ENCODE measurements at places on chromosomes 3 and 15. TPM values are rescaled to one million over a fixed set of nuclear protein-coding genes. Genes with fewer than 3 reads are reported as not detected.
A peak's percentile ranks its signal among the peaks of the same experiment; 100 is the strongest.

- DNase-seq = no peak
Observed at GRCh38 chr3:12585970-12586369, 29.1 kb downstream of the MKRN2 start.

DNA sequence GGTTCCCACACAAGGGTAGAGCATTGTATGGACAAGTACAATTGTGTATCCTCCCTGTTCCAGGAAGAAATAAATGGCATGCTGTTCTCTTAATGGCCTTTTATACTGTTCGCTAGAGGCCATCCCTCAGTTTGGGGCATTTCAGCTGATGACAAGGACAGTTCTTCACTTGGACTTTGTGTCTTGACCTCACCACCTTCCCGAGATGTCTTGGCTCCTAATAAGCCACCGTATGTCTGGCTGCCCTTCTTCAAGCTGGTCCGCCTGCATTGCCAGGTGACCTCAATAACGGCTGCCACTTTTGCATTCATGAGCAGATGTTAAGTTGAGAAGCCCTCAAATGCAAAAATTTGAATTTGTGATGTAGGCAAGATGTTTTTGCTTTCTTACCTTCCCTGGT is 24.1 kb downstream of the ZBTB38 start:
- no peak for DNase-seq

DNA sequence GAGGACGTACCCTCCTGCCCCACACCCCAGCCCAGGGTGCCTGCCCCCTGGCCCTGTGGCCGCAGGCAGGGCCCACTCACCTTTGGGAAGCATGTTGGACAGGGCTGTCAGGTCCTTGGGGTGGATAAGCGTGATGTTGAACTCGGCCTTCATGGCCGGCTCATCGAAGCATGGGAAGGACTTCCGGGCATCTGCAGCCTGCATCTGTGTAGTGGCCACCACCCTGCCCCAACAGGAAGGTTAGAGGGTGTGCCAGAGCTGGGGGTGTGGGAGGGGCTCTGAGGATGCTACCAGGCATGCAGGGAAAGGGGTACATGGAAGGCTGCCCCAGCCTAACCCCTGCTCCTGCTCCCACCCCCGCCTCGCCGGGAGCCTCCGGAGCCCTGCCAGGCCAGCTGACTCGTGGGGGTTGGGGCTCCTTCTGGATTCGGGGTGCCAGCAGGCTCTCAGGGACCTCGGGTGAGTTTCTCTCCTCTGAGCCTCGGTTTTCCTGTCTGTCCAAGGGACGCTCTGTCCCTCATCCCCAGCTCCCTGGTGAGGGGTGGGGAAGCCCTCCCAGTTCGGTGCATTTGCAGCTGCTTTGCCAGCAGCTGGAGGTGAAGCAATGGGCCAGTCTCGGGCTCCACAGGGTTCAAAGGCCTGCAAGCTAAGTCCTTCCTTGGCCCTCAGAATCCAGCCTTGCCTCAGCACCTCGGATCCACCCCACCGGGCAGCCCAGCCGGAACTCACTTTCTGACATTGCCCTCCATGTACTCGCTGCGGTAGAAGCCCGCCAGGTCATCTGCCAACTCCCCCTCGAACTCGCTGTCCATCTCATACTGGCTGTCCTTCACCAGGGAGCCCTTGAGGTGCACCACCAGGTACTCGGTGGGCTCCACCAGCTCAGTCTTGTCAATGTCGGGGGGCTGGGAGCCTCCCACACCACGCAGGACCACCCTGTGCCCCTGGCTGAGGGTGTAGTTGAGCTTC is 9.1 kb downstream of the ANPEP start:
- no peak for DNase-seq

- no peak for DNase-seq
Observed at GRCh38 chr3:101865751-101866509, 16.6 kb downstream of the NFKBIZ start.

DNA sequence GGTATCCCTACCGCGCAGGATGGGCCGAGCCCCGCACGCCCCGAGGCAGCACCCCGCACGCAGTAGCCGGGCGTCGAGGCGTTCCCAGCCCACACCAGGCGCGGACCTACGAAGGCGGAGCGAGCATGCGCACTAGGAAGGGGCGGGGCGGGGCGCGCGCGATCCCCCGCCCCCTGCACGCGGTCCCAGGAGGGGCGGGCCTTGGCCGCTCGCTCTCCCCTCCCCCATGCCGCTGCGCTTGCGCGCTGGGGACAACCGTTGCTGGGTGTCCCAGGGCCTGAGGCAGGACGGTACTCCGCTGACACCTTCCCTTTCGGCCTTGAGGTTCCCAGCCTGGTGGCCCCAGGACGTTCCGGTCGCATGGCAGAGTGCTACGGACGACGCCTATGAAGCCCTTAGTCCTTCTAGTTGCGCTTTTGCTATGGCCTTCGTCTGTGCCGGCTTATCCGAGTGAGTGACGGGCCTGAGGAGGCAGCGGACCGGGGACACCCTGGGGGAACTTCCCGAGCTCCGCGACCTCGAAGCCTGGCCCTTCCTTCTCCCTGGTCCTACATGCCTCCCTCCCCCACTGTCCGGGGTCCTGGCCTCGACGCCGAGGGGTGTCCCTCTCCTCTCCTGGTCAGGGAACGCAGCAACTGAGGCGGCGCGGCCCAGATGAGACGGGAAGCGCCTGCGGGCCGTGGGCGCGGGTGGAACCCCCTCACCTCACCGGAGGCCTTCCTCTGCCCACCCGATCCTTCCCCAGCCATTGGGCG is at the start of gene SPESP1:
SPESP1 (plus strand) TSS at position 258 of the 755 bp plus-strand sequence; CDS start at position 387, 129 bp downstream.
- peak; percentile 76 for DNase-seq

DNA sequence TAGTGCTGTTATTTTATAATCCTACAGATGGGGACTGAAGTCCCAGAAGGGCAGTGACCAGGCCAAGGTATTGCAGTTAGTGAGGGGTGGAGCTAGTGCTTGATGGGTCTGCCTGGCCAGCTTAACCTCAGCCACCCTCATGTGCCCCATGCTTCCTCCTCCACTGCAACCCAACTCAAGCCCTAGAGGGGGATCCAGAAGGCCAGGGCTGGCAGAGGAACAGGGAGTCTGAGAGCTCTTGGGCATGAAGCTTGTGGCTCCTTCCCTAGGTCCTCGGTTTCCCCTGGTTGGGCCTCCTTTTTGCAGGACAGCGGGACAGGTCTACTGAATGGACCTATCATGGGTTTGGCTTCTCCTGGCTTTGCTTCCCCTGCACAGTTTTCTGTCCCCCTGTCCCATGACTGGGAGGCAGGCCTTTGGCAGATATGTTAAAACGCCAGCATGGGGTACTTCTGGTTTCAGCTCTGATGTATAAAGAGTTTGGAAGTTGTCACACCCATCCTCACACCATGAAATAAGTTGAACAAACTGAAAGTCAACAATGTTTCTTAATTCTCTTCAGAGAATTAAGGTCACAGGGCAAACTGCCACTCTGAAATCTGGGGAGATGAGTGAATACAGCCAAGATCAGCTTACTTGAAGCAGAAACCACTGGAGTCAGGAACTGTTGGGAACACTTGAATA is 103.3 kb downstream of the SMAD6 start:
- no peak for DNase-seq

- DNase-seq = no peak
Observed at GRCh38 chr3:52053307-52054304, 2.8 kb downstream of the DUSP7 start.

DNA sequence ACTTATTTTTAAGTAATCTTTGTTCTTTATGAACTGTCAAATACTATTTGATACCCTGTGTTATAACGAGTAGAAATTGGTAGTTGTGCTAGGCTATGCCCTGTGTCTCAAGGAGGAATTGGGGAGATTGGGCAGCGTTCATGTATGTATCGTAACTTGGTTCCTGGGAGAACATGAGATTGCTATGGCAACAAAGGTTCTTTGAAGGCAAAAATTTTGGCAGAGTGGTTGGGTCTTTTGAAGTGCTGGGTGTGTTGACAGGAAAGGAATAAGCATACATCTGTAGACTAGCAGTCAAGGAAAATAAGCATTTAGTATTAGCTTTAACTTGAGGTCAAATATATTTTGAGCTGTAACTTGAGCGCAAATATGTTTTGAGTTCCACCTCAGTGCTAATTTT is 45.3 kb downstream of the TCF12 start:
- no peak for DNase-seq

- DNase-seq = no peak
Observed at GRCh38 chr15:74451322-74451721, 9.6 kb downstream of the UBL7 start.

DNA sequence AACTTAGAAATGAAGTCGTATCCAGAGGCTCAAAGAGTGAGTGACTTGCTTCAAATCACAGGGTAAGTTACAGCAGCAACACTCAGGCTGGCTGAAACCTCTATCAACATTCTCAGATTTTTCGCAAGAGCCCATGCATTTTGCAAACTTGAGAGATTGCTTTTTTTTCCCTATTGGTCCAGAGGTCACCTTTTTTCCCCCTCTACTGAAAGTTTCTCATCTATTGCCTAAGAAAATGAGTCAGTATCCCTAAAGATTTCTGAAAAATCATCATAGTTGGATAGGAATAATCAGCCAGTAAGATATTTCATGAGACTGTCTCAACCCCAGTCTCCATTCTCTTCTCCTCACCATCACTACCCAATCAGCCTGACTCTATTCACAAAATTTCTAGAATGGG is 410.6 kb downstream of the FOXP1 start:
- DNase-seq = no peak

GRCh38 chr3:160990446-160990845 is 114.7 kb downstream of the B3GALNT1 start:
- no peak for DNase-seq

DNA sequence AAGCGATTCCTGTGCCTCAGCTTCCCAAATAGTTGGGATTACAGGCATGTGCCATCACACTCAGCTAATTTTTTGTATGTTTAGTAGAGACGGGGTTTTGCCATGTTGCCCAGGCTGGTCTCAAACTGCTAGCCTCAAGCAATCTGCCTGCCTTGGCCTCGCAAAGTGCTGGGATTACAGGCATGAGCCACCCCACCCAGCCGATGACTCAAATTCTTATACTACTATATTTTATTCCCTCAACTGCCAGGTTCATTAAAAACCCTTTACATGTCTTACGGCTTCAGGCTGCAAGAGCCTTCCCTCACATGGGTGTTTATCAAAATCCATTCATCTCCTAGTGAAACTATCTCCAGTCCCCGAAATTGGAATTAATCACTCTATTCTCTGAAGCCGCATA is 63.4 kb downstream of the CBLB start:
- DNase-seq = no peak

DNA sequence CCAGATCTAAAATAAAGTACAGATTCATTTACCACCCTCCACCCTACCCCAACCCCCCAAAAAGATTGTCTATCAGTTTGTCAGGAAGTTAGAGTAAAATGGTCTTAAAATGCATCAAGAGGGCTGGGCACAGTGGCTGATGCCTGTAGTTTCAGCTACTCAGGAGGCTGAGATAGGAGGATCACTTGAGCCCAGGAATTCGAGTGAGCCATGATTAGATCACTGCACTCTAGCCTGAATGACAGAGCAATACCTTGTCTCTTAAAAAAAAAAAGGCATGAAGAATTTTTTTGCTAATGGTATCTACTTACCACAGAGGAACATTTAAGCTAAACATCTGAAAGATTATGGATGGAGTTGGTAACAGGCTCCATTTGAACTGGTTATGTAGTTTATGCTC is 71.0 kb downstream of the RBM6 start:
- DNase-seq = no peak

- DNase-seq = no peak
Observed at GRCh38 chr3:114442246-114442645, 148.4 kb downstream of the TIGIT start.

- DNase-seq = no peak
Observed at GRCh38 chr3:26292780-26293179, 329.8 kb upstream of the LRRC3B start.

GRCh38 chr15:96307856-96308394 is 22.6 kb upstream of the NR2F2 start:
- DNase-seq = no peak

DNA sequence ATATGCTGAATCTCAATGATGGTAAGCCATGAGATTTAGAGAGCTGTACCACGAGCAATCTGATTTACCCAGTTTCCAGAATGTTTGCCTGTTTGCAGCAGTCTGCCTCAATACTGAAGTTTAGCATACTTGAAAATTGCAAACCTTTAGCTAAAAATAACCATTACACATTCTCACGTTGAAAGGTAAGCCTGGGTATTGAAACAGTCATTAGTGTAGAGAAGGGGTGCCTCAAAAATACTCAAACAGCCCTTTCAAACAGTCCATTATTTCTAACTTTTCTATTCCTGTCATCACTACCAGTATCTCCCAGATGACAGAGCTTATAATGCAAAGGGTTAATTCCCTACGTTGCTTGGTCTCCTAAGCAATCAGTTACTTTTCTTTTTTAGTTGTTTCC is 111.8 kb upstream of the MBNL1 start:
- DNase-seq = no peak

GRCh38 chr3:125054449-125055329 is 1.1 kb downstream of the HEG1 start:
- peak; percentile 30 for DNase-seq

DNA sequence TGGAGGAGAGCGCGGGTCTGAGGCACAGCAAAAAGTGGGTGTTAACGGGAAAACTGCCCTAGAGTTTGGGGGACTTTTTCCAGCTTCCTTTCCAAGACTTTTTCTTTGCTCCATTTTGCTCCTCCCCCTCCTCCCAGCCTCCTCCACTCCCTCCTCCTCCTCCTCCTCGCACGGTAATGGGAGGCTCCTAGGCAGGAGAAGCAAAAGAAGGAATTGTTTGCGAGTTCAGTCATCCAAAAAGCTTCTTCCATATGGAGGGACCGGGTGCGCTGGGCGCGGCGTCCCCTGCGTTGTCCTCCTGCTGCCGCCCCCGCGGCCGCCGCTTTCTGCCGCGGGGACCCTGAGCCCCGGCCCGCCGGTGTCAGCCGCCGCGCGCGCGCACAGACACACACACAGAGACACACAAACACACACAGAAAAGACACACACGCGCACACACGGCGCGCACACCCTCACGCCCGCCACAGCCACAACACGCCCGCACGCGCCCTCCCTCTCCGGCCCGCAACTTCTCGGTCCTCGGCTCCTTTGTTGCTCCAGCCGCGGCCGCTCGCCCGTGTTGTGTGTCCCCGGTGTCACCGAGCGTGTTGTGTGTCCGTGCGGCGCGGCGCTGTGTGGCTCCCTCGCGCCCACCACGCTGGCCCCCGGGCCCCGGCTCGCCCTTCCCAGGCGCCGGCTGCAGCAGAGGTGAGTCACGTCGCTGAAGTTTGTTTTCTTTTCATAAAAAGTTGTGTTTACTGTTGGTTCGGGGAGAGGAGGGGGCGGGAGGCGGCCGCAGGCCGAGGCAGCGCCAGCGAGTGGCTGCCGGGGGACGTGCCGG is at the start of gene BOC:
BOC (plus strand) TSS at position 228 of the 820 bp plus-strand sequence. CDS start 38,246 bp downstream, outside the sequence.
- DNase-seq = peak; percentile 20

- DNase-seq = no peak
Observed at GRCh38 chr15:66993090-66993489, 72.3 kb upstream of the SMAD3 start.

The MUC20 gene
- total RNA-seq = 170 TPM

The ACTRT3 gene
- 1.6 TPM for total RNA-seq

The NCEH1 gene
- 36.1 TPM for total RNA-seq

The CSPG5 gene
- total RNA-seq = 0.66 TPM

The CA12 gene
- 290 TPM for total RNA-seq

The ECE2 gene
- total RNA-seq = not detected

The LMCD1 gene
- total RNA-seq = 7.6 TPM

The EFCC1 gene
- 1.3 TPM for total RNA-seq

Data from colonic mucosa (tissue), 4 donors.